ENCODE measurements at places on chromosomes 3 and 15.
A peak's percentile ranks its signal among the peaks of the same experiment; 100 is the strongest.

- DNase-seq = no peak
These were observed 74.4 kb downstream of the CDIN1 start for GRCh38 chr15:36653851-36654250.

- no peak for DNase-seq
These were observed 227.3 kb upstream of the C2CD4B start for GRCh38 chr15:62392376-62392775.

- no peak for DNase-seq
These were observed 250.4 kb downstream of the NTRK3 start for GRCh38 chr15:88006146-88006545.

GRCh38 chr15:83155942-83156341 is 48.5 kb downstream of the TM6SF1 start:
- no peak for DNase-seq

- no peak for DNase-seq
These were observed 245.5 kb downstream of the EPHB1 start for GRCh38 chr3:135040321-135041240.

DNA sequence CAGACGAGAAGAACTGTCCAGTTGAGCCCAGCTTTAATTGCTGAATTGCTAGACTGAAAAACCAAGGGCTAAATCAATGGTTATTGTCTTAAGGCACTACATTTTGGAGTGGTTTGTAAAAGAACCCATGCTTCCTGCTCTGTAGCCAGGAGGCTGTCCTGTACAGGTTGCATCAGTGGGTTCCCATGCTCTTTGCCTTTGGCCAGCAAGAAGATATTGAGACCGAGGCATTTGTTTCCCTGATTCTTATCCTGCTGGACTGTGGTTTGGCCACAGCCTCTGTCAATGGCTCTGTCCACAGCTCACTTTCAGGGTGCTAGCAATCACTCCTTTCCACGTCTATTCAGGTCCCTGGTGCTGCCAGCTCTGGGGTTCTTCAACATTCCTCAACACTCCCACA is 89.6 kb downstream of the FAM43A start:
- no peak for DNase-seq

GRCh38 chr15:94395640-94396039 is 164.3 kb downstream of the MCTP2 start:
- DNase-seq = no peak

DNA sequence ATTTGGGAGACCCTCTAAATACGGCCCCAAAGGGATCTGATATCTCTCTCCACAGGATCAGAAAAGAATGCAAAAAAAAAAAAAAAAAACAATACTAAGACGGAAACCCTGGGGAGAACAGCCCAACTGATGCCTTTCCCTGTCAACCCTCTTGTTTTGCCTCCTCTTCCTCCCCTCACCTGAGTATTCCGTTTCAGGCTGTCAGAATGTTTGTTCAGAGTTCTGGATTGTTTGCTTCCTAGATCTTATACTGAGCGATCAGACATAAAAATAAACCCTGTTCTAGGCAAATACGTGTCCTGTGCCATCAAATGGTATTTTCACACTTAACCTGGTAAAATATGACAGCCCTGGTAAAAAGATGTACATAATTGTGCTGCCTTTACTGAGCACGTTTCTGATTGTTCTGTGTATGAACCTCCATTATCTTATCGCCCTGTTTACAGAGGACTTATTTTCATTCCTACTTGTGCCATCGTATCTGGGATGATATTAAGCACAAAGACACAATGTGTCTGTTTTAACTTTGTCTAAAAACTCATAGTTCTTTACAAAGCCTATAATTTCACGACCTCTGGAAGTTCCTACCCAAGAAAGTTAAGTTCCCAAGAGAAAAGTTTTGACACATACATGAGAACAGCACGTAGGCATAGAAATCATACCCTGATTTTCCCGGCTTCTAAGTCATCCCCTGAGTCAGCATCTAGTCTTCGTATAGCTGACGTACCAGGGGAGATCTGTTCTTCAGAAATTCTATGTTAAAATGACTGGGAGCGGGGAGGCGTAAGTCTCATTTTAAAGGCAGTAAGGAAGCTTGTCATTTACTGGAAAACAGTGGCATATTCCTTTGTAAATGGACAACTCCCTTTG is 856 bp downstream of the ZBTB38 start:
- DNase-seq = no peak

- peak; percentile 51 for DNase-seq
These were observed 187.9 kb downstream of the OPA1 start for GRCh38 chr3:193780810-193781478.

DNA sequence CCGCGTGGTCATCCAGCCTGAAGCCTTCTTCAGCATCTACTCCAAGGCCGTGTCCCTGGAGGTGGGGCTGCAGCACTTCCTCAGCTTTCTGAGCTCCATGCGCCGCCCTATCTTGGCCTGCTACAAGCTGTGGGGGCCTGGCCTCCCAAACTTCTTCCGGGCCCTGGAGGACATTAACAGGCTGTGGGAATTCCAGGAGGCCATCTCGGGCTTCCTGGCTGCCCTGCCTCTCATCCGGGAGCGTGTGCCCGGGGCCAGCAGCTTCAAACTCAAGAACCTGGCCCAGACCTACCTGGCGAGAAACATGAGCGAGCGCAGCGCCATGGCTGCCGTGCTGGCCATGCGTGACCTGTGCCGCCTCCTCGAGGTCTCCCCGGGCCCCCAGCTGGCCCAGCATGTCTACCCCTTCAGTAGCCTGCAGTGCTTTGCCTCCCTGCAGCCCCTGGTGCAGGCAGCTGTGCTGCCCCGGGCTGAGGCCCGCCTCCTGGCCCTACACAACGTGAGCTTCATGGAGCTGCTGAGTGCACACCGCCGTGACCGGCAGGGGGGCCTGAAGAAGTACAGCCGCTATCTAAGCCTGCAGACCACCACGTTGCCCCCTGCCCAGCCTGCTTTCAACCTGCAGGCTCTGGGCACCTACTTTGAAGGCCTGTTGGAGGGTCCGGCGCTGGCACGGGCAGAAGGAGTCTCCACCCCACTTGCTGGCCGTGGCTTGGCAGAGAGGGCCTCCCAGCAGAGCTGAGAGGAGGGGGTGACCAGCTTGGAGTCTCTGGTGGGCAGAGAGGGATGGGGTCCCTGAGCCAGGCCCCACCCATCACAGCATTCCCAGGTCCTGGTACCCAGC is 37.9 kb downstream of the GOLGA6A start:
- DNase-seq = no peak

DNA sequence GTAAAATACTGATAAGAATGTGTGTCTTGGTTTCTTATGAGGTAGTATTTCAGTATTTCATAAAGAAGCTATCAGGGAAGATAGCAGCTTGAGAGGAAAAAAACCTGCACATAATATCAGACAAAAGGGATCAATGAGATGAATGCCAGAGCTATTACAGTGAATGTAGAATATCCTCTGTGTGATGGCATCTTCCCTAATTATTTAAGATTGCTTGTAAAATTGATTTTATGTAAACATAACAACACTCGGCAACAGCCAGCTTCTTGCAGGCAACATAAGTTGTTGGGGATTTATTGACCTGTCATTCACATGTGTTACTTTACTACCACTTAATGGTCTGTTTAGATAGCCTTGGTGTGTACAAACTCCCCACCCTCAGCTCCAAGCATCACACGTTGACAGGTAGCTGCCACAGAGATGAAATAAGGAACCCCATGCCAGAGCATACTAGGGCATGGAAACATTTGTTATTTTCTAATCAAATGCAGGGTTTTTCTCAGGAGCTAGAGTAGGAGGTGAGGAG is 49.2 kb upstream of the RARB start:
- no peak for DNase-seq

- no peak for DNase-seq
These were observed 143.3 kb downstream of the HCN4 start for GRCh38 chr15:73225358-73226015.

GRCh38 chr3:59085976-59086375 is 36.2 kb upstream of the CFAP20DC start:
- DNase-seq = no peak

DNA sequence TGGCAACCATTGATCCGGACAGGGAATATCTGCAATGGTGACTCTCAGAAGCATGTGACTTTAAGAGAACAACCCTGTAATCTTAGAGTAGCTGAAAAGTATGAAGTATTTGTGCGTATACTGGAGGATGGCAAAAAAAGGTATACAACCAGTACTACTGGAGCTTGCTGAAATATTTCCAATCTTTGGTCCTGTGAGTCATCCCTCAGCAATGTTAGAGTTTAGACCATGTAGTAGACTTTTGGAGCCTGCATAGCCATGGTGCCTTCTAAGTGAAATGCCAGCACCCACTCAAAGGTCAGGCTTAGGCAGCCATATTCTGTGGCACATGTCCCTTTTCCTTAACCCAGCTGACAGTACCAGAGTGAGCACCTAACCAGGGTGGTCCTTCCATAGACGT is 429.4 kb downstream of the NTRK3 start:
- DNase-seq = no peak

DNA sequence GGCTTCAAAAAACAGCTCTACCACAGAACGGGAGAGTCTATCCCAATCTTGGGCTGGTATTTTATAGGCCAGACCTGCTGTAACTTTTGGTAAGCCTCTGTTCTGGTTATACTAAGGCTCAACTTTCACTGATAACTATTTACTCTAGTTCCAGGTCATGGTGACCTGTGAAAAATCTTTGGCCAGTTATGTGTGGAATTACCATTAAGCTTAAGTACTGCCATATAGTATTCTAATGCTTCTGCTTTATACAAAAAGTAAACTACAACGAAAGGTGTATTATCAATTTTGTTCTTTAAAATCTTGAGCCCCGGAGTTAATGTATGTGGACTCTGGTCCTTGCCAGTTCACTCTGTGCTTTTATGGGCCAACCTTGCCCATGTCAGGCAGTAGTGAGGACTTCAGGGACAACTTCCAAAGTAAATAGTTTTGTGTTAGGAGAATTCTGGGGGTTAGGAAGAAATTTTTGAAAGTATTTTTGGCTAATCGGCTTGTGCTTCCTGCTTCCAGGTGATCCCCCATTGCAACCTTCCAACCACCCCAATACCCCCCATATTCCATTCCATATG is 6.4 kb downstream of the SIAH2 start:
- no peak for DNase-seq

DNA sequence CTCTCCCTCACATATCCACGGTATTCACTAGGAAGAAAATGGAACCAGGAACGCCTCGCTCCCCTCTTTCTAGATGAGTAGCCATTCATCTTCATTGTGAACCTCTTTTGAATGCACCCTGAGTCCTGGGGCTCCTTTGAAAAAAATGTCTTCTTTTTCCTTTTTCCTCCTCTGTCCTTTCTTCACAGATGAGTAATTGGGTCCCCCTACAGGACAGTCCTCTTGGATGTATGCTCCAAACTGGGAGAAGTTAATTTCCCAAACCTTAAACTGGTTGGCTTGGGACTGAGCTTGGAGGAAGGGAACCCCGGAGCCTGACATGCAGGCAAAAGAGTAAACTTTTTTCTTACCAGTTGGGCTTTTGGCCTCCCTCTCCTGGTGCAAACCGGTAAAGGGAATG is 108.8 kb downstream of the DPH6 start:
- no peak for DNase-seq

DNA sequence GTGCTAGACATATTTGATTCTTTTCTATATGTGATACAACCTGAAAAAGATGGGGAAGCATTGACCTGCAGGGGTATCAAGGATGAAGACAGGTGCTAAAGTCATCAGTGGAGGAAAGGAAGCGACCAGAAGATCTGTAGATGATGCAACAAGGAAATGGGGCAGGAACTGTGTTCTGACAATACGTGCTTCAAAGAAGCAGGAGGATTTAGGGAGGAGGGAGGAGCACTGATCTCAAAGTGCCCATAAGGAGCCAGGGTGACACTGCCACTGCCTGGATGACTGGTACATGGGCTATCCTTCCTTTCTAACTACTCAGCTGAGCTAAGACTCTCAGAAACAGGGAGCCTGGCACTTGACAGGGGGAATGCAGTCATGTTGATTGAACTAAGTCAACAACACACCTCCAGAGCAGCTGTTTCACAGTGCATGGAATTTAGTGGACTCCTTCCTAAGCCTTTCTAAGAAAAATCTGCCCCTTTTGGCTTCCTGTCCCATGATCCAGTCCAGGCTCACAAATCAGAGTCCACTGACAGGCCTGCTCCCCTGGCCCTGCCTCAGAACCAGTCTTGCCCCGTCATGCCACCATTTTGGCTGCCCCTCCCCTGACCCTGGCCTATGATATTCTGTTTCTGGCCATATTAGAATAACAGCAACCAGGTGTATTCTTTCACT is 12.0 kb downstream of the LYSMD4 start:
- DNase-seq = no peak

GRCh38 chr3:124352149-124352539 is 360.2 kb upstream of the ROPN1 start:
- no peak for DNase-seq

DNA sequence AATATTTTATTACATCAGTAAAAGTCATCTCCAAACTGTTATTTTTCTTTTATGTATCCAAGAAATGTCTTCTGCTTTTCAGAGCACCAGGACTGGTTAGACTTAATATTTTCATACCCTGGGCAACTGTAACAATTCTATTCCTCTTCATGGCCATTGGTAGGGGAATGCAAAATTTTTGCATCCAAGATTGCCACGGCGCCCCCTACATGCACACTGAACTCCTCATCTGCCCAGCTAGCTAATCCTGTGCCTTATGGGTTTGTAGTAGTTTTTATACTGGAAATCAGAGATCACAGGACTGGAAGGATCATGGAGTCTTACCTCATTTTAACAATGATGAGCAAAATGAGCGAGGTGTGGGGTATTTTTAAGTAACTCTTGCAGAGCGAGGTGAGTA is 74.2 kb downstream of the CRTC3 start:
- DNase-seq = no peak
